ENCODE measurements at places on chromosomes 12 and 14. TPM values are rescaled to one million over a fixed set of nuclear protein-coding genes. Genes with fewer than 3 reads are reported as not detected.

DNA sequence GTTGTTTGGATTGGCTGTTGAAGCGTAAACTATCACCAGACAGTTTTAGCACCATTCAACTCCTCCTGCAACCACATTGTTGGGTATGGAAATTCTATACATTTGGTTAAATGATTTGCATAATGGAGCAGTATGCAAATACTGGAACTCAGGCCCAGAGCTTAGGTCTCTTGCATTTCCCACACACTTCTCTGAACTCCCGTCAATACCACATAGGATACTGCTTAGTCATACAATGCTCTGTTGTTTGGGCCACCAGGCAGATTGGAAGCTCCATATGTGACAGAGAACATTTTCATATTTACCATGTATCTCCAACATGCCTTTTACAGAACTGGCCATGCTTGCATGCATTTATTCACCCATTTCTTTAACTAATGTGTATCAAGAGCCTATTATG, 78.0 kb downstream of the IFNG start:
- no peaks in the 10 kb centered on the region for H3K27me3 ChIP-seq
- H3K27ac ChIP-seq: no peak overlapping the region
- no peaks in the 10 kb centered on the region for H3K36me3 ChIP-seq
- H3K4me1 ChIP-seq: no peaks in the 10 kb centered on the region

GRCh38 chr12:127355061-127355841, 911.7 kb upstream of the TMEM132C start:
- no peaks in the 10 kb centered on the region for H3K4me1 ChIP-seq
- H3K27me3 ChIP-seq: no peaks in the 10 kb centered on the region
- no peaks in the 10 kb centered on the region for H3K36me3 ChIP-seq
- no peak overlapping the region for H3K27ac ChIP-seq

DNA sequence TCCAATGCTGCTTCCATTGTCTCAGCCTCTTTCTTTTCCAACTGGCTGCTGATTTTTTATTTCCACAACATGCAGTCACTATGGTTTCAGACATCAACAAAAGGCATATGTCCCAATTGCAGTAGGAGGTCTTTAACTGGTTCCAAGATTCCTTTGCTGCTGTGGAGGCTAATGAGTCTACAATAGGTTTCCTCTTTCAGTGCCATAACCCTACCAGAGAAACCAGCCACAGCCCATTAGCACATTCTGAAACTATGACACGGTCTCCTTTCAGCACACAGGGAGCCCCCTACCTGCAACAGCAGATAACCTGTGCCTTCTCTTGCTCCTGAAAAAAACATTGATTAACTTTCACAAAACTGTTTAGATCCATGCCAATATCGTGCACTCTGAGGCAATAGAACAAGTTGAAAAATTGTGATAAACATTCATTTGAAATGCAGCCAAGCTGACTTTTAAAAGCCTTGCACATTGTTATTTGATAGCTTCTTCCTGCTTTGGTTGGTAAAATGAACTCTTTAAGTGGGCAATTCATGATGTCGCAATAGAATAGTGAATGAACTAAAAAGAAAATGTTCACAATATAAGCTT, 32.4 kb downstream of the PLEKHG7 start:
- H3K4me1 ChIP-seq: peaks cover 21% of the 10 kb centered on the region
- no peaks in the 10 kb centered on the region for H3K36me3 ChIP-seq
- H3K27me3 ChIP-seq: no peaks in the 10 kb centered on the region
- no peak overlapping the region for H3K4me3 ChIP-seq
- DNase-seq: peak; percentile 60

DNA sequence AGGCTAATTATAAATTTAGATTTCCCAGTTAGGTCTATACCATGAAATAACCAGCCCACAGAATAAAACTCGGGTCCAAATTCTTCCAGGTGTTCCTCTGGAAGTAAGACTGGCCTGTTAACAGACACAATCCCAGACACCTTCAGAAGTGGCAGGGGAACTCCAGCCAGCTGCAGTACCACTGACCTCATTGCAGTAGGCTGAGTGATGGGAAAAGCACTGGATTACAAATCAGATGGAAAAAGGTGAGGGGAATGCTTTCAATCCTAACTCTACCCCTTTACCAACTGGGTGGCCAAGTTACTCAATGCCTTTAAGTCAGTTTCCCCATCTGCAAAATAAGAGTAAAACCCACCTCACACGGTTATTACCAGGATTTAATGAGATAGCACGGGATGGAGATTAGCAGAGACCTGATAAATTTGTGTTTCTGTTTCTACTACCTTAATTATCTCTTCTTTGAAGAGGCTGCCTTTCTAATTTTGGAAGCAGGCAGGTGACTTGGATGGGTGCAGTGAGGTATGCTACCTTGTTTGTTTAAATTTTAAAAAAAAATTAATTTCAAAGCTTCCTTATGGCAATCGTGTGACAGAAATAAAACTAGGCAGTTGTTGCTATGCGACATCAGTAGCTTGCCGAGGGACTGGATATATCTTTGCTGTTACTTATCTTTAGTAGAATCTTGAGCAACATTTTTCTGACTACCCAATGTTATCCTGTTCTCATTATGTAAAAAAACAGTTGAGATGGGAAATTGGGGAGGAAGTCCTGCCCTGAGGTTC, 167.3 kb upstream of the GRIN2B start:
- no peaks in the 10 kb centered on the region for H3K4me1 ChIP-seq
- no peak overlapping the region for H3K4me3 ChIP-seq
- no peak overlapping the region for H3K27ac ChIP-seq
- no peaks in the 10 kb centered on the region for H3K36me3 ChIP-seq
- no peaks in the 10 kb centered on the region for H3K27me3 ChIP-seq

BIN2 gene
- total RNA-seq: 2.0 TPM

GABARAPL1 gene
- total RNA-seq: 352 TPM

Measured in esophagus muscularis mucosa (tissue), 4 donors.